ENCODE measurements at places on chromosomes 13 and 19.

- no peak for DNase-seq
Observed at GRCh38 chr19:9043524-9043923, 33.3 kb upstream of the MUC16 start.

- DNase-seq, result peak; percentile 64
Observed at GRCh38 chr13:24050292-24050711, 110.2 kb upstream of the SPATA13 start.

GRCh38 chr13:30305456-30305970 lies 1.8 kb downstream of the KATNAL1 start:
- DNase-seq, result no peak

GRCh38 chr19:52536448-52536800 lies 9.0 kb downstream of the ZNF808 start:
- no peak for DNase-seq

DNA sequence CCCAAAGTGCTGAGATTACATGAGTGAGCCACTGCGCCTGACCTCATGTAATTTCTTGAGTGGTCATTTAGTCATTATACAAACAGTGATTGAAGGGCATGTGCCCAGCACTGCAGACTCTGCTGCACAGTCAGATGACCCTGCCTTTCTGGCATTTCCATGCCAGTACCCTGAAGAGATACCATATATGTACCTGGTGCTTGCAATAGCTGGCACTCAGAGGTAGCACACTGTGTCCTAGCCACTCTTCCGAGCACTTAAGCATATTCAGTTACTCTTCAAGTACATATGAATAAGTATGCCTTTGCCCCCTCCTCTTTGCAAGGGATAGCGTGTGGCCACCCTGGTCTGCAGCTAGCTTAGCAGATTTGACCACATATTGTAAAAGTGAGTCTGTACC lies 15.5 kb downstream of the STX10 start:
- no peak for DNase-seq

DNA sequence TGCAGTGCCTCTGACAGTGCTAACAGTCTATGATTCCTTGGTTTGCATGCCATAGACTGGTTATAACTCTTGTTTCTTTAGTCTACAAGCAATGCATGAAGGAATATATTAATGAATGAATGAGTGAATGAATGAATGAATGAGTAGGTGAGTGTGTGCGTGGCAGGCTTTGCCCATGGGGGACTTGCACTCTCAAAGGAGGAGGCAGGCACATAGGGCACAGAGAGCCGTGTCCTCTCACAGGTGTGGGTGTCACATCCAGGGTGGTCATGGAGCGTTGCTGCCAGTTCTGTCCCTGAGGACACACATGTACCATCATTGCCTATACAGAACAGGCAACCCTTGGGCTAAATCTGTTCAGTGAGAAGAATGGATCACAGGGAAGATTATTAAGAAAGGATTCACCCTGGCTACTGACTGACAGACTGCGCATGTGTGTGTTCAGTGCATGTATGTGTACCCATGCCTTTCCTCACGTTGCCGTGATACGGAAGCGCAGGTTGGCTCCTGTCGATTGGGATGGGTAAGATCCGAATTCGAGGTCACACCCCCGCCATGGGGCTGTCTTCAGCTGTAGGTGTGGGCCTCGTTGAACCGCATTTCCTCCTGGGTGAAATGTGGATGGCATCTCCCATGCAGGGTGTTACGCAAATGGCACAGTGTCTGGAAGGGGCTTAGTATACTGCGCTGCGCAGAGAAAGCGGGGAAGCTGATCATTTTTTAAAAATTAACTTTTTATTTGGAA lies 161.4 kb downstream of the STK24 start:
- DNase-seq, result no peak

- DNase-seq, result no peak
Observed at GRCh38 chr13:26050568-26051230, 1.1 kb downstream of the SHISA2 start.

DNA sequence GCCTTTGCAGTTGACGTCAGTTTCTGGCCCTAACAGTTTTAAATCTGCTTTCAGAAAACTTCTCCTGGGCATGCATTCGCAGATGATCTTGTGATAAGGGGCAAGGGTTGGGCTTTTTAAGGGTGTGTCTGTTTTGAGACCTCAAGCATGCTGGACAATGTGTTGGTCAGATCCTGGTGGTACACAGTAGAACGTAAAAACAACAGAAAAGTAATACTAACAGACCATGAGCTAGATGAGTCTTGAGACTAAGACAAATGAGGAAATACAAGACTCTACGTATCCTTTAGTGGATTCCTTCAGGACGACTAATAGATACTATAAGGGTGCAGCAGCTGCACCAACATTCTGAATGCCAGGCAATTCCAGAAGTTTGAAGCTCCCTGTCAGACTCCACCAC lies 237.6 kb downstream of the DNAJC15 start:
- no peak for DNase-seq

GRCh38 chr13:50200569-50200968 lies 185.3 kb downstream of the KCNRG start:
- no peak for DNase-seq

DNA sequence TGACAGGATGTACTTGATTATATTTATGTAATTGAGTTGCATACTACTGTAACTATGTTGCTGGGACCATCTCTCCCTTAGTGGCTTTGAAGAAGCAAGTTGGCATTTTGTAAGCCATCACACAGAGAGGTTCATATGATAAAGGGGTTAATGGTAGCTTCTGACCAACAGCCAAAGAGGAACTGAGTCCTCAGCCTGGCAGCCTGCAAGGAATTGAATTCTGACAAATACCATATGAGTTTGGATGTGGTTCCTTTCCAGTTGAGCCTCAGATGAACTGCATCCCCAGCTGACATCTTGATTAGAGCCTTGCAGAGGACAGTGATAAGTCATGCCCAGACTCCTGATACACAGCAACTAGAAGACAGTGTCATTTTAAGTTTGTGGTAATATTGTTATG lies 8.6 kb upstream of the MYCBP2 start:
- DNase-seq, result no peak

- DNase-seq, result no peak
Observed at GRCh38 chr13:82323101-82323500, 1559.2 kb downstream of the SLITRK1 start.

- no peak for DNase-seq
Observed at GRCh38 chr19:17467471-17468301, 2.6 kb upstream of the SLC27A1 start.

All from adrenal gland (tissue), 19 donors.